ENCODE measurements at places on chromosomes 12 and 14. TPM values are rescaled to one million over a fixed set of nuclear protein-coding genes. Genes with fewer than 3 reads are reported as not detected.

DNA sequence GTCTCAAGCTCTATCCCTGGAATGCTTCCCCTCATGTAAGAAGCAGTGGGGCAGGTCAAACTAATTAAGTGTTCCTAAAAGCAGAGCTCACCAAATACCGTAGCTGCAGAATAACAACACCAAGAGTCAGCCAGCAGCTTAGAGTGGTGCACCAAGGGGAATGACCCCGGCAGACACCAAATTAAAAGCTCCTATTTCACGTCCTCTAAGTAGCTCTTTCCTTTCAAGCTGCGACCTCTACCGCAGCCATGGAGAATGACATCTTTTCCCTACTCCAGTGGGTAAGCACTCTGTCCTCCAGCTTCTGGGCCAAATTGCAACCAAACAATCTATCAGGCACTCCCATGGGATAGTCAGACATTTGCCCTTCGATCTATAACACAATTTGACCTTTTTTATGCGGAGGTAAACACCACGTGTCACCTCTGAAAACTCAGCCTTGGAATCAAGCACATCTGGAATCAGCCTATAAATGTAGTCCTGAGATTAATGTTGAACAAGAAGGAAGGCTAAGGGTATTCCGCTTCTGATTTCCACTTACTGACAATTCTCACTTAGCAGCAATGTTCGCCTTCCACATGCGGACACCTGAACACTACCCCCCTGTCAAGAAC is 67.6 kb upstream of the CDKN3 start:
- DNase-seq, result no peak

DNA sequence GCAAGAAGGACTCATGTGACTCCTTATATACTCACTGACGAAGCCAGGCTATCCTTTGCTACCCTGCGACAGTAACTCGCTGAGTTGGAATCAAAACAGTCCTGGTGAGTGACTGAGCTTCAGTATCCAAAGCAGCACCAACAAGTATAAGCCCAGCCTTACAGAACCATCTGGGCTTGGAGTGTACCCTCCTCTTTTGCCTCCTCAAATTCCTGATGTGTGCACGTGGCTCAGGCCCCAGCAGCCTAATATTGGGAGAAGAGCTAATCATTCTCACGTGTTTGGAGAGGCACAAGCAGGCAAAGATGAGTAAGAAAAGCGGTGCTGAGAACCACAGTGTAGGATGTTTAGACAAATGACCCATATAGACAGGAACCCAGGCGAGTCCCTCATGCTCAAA is 34.4 kb downstream of the PPTC7 start:
- no peak for DNase-seq

DNA sequence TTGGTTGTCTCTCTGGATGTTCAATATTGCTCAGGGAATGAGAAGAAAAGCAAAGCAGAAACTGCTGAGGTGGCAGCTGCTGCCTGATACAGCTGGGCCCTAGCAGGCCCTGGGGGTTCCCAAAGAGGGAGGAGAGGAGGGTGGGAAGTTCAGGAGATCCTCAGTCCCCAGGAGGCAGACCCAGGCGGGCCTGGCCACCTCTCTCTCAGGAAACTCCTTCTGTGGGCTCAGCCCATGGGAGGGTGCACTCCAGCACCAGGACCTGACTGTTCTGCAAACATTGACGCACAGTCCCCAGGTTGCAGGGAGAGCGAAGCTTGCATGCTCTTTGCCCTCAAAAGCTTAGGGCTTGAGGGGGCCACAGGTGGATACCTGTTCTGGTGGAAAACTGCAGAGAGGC is 29.6 kb downstream of the IRF2BPL start:
- DNase-seq, result no peak

DNA sequence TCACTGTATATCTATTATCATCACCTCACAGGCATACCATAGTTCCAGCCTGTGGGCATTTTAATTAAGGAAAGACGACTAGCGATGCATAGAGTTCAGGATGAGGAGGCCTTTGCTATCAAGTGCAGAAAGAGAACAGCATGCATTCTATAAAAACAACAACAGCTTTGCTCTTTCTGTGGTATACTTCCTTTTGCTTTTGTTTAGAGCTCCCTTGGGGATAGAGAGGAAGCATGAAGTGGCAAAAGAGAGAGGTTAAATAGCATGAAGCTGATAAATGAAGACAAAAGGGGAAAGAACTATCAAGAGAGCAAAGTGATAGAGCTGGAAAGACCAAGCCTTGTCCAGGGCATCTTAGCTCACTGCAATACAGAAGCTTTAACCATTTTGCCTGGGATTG is 23.5 kb downstream of the IFNG-AS1 start:
- no peak for DNase-seq

GRCh38 chr12:81174664-81175063 is 96.8 kb downstream of the ACSS3 start:
- DNase-seq, result no peak

- DNase-seq, result no peak
Observed at GRCh38 chr12:92055877-92056276, 89.8 kb downstream of the BTG1 start.

GRCh38 chr14:64944041-64944440 is 1.5 kb upstream of the GPX2 start:
- DNase-seq, result no peak

DNA sequence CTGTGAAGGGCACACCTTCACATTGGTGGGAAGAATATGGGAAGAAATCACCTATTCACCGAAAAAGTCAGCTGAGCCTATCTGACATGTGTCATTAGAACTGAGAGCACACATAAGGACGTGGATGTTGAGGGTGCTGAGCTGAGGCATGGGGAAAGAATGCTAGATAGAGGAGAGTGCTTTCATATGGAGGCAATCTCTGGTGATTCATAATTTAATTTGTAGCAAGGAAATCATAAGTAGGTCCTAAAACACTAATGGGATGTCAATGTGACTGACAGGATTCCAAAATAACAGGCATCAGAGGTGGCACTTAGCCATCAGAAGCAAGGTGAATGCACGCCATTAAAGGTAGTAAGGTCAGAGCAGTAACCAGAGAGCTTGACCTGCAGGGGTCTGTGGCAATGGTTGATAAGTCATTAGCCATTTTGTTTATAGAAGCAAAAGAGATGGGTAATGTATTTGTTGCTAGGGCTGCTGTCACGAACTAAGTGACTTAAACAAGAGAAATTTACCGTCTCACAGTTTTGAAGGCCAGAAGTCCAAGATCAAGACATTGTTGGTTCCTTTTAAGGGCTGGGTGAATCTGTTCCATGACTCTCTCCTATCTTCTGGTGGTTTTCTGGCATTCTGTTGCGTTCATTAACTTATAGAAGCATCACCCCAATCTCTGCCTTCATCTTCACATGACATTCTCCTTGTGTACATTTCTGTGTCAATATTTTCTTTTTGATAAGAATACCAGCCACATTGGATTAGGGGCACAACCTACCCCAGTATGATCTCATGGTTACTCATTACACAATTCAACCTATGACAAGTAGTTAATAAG is 69.3 kb downstream of the ANKS1B start:
- no peak for DNase-seq

GRCh38 chr12:6084261-6084968 is 40.1 kb downstream of the VWF start:
- no peak for DNase-seq

- no peak for DNase-seq
Observed at GRCh38 chr12:47811072-47811396, 8.7 kb downstream of the HDAC7 start.

The REM2 gene
- total RNA-seq, result not detected
